ENCODE measurements at places on chromosomes 5 and 9. TPM values are rescaled to one million over a fixed set of nuclear protein-coding genes. Genes with fewer than 3 reads are reported as not detected.

DNA sequence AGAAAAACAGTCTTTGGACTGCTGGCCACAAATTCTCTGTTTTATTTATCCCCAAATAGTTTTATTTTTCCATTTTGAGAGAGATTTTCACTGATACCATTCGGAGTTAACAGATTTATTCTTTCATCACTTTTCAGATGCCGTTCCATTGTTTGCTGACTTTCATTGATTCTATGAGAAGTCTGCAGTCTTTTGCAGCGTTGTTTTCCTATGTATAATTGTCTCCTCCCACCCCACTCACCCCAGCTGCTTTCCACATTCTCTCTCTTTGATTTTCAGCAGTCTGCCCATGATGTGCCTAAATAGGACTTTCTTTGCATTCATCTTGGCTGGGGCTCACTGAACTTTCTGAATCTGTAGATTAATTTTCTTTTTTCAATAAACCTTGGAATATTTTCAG is 107.6 kb downstream of the C9orf50 start:
- no peak for DNase-seq

GMCL2 gene
- total RNA-seq = not detected

GRCh38 chr5:68960456-68960855 is 133.4 kb upstream of the SLC30A5 start:
- no peak for DNase-seq

KIF4B gene
- total RNA-seq = not detected

- no peak for DNase-seq
Observed at GRCh38 chr9:132591244-132591643, 8.8 kb downstream of the BARHL1 start.

- no peak for DNase-seq
Observed at GRCh38 chr5:5512543-5512942, 90.1 kb downstream of the ICE1 start.

Measured in thoracic aorta (tissue), 2 donors.